ENCODE measurements at places on chromosomes 11 and 22.

- DNase-seq = no peak
Measured at GRCh38 chr22:47116426-47117341, 354.2 kb downstream of the TBC1D22A start.

GRCh38 chr22:19110646-19111045 is 11.6 kb downstream of the DGCR2 start:
- no peak for DNase-seq

GRCh38 chr11:76030968-76031590 is 175.2 kb downstream of the WNT11 start:
- DNase-seq = no peak

DNA sequence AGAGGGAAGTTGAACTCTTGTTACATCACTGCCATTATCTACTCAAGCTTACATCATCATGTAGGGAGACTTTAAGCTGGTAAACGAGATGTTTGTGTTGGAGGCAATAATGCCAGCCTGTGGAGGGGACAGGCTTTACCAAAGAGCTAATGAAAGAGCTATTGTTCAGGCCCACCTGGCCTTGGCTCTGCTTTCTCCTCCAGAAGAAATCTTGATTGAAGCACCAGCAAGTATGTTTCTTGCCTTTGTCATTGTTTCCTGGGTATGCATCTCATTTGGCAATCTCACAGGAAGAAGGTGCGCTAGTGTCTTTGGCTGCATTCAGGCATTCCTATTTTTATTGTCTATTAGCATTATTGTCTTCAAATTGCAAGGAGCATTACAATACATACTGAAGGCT is 16.7 kb upstream of the CARD18 start:
- no peak for DNase-seq

- DNase-seq = no peak
Measured at GRCh38 chr22:39522567-39523300, 2.4 kb downstream of the ATF4 start.

DNA sequence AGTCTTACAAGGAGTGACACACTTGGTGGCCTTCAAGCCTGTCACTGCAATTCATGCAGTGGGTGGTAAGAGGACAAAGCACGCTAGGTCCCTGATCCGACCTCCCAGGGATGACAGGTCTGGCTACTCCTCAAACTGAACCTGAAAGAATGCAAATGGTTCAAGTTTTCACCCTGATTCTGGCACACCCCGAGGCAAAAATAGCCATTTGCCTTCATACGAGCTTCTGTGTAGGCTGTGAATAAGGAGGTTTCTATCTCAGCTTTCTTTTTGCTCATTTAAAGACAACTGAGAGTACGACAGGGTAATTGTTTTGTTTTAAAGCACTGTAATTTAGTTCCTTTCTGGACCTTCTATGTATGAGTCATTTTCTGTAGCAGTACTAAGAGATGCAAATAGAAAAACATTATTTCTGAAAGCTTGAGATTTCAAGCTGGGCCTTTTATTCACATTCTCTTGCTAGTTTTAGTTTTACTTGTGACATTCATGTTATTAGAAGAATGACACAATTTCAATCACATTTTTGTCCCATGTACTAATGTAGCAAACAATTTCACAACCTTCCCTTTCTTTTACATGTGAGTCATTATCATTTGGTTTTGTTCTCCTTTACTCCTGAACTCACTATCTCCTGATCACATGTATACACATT is 56.6 kb upstream of the FDX1 start:
- DNase-seq = peak; percentile 52

- no peak for DNase-seq
Measured at GRCh38 chr11:9616042-9616675, 42.7 kb downstream of the WEE1 start.

DNA sequence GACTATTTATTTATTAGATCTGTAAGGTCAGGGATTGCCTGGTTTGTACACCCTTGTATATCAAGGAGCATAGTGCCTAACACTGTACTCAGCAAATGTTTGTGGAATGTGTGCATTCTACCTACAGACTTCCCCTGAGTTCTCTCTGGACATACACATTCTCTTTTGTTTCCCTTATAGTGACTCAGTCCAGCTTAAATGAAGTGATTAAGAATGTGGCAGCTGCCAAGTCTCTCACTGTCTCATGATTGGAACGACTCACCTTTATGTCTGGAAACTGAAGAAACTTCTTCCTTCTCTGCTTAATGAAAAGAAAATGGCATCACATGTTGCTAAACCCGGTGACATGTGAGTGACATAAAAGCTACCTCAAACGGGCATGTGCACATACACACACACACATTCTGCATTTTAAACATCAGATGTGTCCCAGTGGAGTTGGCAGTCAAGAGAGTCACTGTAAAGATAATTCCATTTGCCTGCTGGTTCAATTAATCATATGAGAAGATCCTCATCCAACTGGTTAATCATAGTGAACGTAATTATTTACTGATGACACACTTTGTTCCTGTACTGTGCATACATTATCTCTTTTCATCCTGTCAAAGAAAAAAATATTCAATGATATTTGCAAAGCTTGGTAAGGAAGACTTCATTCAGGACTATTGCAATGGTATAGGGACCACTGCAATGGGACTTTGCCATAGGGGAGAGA is 42.8 kb downstream of the GLYAT start:
- DNase-seq = no peak

DNA sequence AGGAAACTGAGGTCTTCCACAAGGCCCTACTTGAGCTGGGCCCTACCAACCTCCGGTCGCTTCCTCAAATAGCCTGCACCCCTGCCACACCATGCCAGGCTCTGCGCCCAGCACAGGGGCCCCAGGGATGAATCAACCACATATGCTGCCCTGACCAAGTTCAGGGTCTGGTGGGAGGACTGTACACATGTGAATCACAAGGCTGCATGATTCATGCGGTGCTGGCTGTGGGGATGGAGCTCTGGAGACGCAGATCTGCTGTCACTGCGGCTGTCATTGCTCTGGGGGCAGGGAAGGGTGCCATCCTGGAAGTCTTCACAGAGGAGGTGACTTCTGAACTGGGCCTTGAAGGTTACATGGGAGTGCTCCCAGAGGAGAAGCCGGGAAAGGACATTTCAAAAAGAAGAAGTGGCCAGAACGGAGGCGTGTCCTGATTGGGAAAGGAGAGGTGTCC is 21.5 kb downstream of the CYTH4 start:
- DNase-seq = peak; percentile 56

- no peak for DNase-seq
Measured at GRCh38 chr11:30424321-30424720, 101.4 kb downstream of the ARL14EP start.

GRCh38 chr11:9002920-9003572 is 755 bp downstream of the NRIP3 start:
- DNase-seq = no peak

DNA sequence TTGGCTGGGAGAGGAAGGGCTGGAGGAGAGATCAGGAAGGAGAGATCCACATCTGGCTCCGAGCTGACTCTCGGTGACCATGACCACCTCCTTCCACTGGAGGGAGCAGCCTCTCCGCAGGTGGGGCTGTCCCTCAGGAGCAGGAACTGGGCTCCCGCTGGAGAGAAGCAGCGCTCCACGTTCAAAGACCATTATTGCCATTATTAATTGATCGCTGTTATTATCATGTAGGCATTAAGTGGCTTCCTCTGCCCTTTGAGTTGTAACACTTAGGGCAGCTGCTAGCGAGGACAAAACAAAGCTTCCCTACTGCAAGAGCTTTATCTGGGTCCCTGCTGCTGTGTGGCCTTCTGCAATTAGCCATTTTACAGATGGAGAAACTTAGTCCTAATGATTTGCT is 251.9 kb downstream of the ST3GAL4 start:
- peak; percentile 22 for DNase-seq

GRCh38 chr11:78539506-78539905 is 35.2 kb downstream of the NARS2 start:
- DNase-seq = no peak

DNA sequence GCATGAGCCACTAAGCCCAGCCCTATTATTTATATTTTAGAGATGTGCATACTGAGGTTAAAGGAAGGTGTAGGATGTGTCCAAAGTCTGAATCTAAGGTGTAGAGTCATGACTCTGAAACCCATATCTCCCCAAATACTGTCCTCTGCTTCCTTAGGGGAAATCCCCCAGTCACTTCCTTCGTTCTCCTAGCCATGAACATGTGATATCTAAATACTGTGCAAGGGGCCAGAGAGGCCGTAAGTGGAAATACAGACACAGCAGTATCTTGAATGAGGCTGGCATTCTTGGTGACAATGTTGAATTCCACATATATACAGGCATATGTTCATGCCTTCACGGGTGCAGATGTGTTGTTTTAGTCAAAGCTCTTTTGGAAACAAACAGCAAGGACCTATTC is 21.3 kb upstream of the PATZ1 start:
- no peak for DNase-seq

DNA sequence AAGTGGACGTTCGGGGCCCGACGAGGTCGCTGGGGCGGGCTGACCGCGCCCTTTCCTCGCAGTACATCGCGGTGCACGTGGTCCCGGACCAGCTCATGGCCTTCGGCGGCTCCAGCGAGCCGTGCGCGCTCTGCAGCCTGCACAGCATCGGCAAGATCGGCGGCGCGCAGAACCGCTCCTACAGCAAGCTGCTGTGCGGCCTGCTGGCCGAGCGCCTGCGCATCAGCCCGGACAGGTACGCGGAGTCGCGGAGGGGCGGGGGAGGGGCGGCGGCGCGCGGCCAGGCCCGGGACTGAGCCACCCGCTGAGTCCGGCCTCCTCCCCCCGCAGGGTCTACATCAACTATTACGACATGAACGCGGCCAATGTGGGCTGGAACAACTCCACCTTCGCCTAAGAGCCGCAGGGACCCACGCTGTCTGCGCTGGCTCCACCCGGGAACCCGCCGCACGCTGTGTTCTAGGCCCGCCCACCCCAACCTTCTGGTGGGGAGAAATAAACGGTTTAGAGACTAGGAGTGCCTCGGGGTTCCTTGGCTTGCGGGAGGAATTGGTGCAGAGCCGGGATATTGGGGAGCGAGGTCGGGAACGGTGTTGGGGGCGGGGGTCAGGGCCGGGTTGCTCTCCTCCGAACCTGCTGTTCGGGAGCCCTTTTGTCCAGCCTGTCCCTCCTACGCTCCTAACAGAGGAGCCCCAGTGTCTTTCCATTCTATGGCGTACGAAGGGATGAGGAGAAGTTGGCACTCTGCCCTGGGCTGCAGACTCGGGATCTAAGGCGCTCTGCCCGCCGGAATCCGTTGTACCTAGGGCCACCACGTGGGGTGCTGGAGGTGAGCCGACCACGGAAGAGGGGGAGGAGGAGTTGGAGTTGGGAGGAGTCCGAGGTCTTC is 771 bp downstream of the MIF start:
- no peak for DNase-seq

- no peak for DNase-seq
Measured at GRCh38 chr11:27416568-27417176, 53.7 kb upstream of the CCDC34 start.

DNA sequence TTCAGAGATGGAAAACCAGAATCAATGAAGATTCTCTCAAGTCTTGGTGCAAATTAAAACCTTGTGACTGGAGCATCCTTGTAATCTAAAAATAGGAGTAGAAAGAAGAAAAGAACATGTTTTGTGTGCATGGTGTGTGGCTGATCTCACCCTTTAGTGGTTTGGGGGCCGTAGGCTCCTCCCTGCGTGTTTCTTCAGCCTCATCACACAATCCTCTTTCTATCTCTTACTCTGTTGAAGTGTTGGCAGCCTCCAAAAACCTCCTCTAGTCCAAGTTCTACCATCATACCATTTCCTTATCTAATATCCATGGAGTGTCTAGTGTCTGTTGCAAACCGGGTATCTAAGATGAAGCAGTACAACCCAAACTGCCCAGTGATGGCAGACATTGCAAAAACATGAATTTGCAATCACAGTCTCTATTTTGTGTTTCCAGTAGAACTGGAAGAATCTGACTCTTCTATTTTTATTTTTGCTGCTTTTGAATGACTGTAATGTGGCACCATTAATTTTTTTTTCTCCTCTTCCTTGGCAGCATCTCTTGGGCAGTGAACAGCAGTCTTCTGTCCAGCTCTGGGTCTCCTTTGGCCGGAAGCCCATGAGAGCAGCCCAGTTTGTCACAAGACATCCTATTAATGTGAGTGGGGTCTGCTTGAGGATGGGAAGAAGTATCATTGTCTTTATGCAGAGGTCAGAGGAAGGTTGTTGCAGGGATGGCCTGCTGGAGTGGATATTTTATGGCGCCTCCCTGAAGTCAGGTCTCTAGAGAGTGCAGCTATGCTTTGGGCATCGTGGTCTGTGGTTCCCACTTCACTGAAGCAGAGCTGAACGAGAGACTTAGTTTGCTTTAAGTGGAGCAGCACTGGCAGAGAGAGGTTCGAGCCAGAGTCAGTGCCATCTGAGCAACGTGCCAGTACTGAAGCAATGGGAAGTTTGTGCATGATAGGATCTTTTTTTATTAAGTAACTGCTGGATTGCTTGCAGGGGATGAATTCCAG is 60.0 kb upstream of the SORL1-AS1 start:
- DNase-seq = no peak

DNA sequence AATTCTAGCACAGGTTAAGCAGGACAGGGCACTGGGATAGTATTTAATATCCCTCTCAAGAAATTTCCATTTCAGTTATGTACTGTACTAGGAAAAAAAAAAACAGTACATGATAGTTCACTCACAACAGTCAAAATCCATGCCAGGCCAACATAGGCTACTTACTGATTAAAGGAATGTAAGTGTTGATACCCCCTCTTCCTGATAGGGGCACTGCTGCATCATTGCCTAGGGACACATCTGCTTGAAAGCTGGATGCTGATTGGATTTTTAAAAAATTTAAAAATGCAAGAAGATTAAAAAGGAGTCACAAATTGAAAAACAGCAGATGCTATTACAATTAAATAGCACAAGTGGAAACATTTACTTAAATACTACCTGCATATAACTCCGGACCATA is 43.4 kb downstream of the APOL5 start:
- DNase-seq = no peak

- no peak for DNase-seq
Measured at GRCh38 chr11:12245091-12245490, 132.3 kb upstream of the PARVA start.

DNA sequence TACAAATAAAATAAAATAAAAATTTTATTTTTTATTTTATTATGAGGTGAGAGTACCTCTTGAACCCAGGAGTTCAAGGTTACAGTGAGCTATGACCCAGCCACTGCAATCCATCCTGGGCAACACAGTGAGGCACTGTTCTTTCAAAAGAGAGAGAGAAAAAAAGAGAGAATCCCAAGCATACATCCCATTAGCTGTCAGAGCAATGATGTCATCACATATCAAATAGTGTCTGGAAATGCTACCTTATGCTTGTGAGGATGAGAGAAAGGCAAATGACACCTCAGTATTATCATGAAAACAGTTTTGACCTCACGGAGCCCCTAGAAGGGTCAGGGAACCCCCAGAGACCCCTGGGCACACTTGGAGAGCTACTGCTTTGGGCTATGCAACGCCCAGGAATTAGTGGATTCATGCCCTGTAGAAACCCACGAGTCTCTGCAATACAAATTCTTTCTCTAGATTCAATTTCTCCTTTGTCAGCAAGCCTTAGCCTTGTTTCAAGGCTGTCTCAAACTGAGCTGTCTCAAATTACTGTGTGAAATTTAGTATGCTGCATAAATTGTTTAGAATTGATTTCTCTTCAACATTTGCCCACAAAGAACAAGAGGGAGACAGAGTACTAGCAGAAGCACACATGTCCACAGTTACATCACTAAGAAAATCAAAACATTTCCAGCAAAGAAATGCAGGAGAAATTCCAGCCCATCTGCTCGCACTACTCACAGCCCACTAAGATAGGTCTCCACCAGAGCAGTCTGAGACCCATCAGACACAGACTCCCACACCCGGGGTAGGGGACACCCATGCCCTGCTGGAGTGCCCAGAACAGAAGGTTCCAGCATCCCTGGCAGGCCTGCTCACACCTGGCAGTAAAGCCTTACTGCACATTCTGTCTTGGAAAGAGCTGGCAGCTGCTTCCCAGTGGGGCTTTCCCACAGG is 18.1 kb downstream of the DGCR2 start:
- DNase-seq = no peak

- DNase-seq = peak; percentile 94
Measured at GRCh38 chr11:110000031-110000502, 93.1 kb upstream of the ZC3H12C start.
